ENCODE measurements at places on chromosomes 7 and 10. TPM values are rescaled to one million over a fixed set of nuclear protein-coding genes. Genes with fewer than 3 reads are reported as not detected.

DNA sequence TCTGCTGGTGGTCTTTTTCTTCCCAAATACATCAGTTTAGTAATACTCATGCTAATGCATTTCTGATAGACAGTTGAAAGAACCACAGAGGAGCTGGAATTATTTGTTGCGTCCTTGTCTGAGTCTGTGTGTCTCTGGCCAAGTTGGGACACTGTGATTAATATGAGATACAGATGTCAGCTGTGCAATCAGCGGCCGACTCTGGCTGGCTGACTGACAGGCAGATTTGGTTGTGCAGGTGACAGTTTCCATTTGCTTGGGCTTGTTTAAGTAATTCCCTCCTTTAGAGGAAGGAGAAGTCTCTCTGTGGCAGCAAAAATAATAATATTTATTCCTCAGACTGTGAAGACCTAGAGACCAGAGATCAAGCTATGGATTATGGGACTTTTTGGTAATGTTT is 176.2 kb upstream of the CHRM2 start:
- H3K27me3 ChIP-seq, result no peaks in the 10 kb centered on the region
- H3K4me1 ChIP-seq, result no peaks in the 10 kb centered on the region
- H3K27ac ChIP-seq, result no peak overlapping the region
- DNase-seq, result no peak
- H3K4me3 ChIP-seq, result no peak overlapping the region
- H3K36me3 ChIP-seq, result no peaks in the 10 kb centered on the region

GRCh38 chr10:58529077-58529728 is 16.5 kb downstream of the BICC1 start:
- H3K4me3 ChIP-seq, result no peak overlapping the region
- H3K36me3 ChIP-seq, result no peaks in the 10 kb centered on the region
- no peak for DNase-seq
- H3K4me1 ChIP-seq, result no peaks in the 10 kb centered on the region
- no peaks in the 10 kb centered on the region for H3K27me3 ChIP-seq
- H3K27ac ChIP-seq, result no peak overlapping the region

GRCh38 chr7:35646289-35647023 is 48.5 kb downstream of the HERPUD2 start:
- H3K27ac ChIP-seq, result no peak overlapping the region
- peaks cover 8% of the 10 kb centered on the region for H3K36me3 ChIP-seq
- H3K27me3 ChIP-seq, result no peaks in the 10 kb centered on the region
- H3K4me1 ChIP-seq, result no peaks in the 10 kb centered on the region

DNA sequence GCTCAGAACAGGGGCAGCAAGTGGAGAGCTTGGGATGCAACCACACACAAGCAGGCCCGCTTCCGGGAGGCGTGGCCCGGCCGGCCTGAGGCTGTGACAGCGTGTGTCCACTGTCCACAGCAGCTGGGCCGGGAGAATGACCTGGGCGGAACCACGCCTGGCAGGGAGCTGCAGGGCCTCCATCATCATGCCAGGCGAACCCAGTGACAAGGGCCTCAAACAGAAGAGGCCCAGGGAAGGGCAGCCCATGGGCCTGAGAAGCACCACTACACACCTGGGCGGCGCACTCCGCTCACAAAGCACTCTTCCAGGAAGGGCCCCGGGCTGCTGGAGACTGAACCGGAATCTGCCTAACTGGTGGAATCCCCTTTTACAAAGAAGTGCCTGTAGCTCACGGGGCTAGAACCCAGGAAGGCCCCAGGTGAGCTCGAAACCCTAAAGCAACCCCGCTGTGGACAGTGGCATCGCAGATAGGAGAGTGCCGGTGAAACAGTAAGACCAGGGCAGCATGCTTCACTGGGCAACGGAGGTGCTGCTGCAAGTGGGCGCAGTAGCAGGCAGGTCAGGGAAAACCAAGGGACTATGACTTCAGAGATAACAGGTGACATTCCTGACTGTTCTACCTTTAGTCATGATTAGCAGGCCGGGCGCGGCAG is 66.0 kb downstream of the MAD1L1 start:
- no peak overlapping the region for H3K4me3 ChIP-seq
- H3K4me1 ChIP-seq, result peaks cover 4% of the 10 kb centered on the region
- no peak for DNase-seq
- H3K36me3 ChIP-seq, result peaks cover 3% of the 10 kb centered on the region
- H3K27me3 ChIP-seq, result no peaks in the 10 kb centered on the region
- H3K27ac ChIP-seq, result no peak overlapping the region

DNA sequence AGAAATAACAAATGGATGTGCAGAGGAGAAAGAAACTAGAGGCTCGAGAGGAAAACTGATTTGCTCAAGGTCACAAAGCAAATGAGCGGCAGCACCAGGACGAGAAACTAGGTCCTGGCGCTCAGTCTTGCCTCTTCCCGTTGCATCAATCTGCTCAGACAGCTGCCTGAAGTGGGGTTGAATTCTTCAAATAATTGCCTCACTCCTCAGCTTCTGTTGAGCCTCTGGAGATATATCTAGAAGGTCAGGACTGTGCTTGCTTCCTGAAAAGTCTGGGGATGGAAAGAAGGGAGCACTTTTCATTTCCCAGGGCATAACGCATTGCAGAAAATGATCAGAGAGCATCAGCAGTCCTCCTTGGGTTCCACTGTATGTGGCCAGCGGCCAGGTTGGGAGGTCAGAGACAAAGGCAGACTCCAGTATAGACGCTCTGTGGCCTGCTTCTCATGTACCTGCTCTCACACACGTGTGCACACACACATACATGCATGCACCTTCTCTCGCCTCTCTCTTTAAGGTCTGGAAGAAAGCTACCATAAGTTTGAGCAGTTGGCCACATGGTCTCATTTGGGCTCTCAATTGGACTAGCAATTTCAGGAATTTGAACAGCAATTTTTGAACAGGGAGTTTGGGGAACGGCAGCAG is 83.7 kb upstream of the DUSP5 start:
- H3K36me3 ChIP-seq, result no peaks in the 10 kb centered on the region
- H3K27me3 ChIP-seq, result no peaks in the 10 kb centered on the region
- DNase-seq, result no peak
- H3K4me3 ChIP-seq, result no peak overlapping the region

- peak overlapping the region; percentile 17 for H3K4me3 ChIP-seq
- H3K27ac ChIP-seq, result no peak overlapping the region
- H3K4me1 ChIP-seq, result peaks cover 8% of the 10 kb centered on the region
- no peak for DNase-seq
- no peaks in the 10 kb centered on the region for H3K27me3 ChIP-seq
Measured at GRCh38 chr7:4416396-4417056, 265.6 kb upstream of the FOXK1 start.

- H3K4me3 ChIP-seq, result no peak overlapping the region
- no peaks in the 10 kb centered on the region for H3K36me3 ChIP-seq
- no peak overlapping the region for H3K27ac ChIP-seq
- peaks cover 29% of the 10 kb centered on the region for H3K4me1 ChIP-seq
- DNase-seq, result no peak
Measured at GRCh38 chr10:22646388-22646853, 68.0 kb downstream of the PIP4K2A start.

EPO gene
- not detected for total RNA-seq

OR2F2 gene
- total RNA-seq, result not detected

RPEL1 gene
- not detected for total RNA-seq

GCK gene
- total RNA-seq, result not detected

Data from suprapubic skin (tissue), 4 donors.